HS-5 (cell line): ENCODE measurements at places on chromosomes 1 and 21.

- DNase-seq: no peak
Measured at GRCh38 chr1:204093421-204093717, 20.5 kb downstream of the SOX13 start.

DNA sequence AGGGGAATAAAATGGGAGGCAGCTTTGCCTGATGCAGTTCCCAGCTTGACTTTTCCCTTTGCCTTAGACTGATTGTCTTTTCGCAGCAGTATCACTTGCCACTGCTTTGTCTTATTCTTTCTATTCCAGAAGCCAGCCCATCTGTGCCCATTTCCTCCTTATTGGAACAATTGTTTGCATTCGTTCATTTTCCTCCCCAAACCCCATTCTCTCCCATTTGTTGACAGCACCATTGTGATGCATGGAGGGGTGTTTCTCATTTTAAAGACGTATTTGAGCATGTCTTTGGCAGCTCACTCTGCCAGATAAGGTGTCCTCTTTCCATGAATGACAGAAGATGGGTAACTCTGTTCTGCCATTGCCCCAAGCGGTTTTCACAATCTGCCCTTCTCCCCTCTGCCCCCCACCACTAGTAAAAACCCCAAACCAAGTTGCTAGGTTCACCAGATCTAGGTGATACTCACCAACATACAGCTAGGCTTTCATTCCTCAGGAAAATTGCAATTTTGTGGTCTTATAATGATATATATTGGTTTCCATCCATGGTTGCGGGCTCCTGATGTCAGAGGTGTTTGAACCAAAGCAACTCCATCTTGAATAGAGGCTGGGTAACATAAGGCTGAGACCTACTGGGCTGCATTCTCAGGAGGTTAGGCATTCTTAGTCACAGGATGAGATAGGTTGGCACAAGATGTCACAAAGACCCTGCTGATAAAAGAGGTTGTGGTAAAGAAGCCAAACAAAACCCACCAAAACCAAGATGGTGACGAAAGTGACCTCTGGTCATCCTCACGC, 30.8 kb downstream of the SERBP1 start:
- DNase-seq: no peak

- no peak for DNase-seq
Measured at GRCh38 chr1:184199438-184200085, 148.0 kb downstream of the TSEN15 start.

- no peak for DNase-seq
Measured at GRCh38 chr1:168343566-168343965, 62.9 kb downstream of the TBX19 start.

DNA sequence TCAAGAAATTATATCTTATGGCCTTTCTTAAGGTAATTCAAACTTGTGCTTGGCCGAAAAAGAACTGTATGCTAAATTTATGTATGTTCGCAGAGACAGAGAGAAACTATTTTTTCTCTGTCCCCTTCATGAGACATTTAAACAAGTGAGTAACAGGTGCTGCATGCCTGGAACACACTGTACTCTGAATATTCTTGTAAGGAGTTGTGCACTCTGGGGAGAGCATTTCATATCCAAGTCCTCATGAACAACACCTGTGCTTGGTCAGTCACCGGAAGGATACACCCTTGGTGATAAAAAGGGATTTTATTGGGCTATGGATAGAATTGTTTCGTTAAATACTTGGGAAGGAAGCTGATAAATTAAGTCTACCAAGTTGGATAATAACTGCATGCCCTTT, 220.8 kb upstream of the NRIP1 start:
- no peak for DNase-seq

DNA sequence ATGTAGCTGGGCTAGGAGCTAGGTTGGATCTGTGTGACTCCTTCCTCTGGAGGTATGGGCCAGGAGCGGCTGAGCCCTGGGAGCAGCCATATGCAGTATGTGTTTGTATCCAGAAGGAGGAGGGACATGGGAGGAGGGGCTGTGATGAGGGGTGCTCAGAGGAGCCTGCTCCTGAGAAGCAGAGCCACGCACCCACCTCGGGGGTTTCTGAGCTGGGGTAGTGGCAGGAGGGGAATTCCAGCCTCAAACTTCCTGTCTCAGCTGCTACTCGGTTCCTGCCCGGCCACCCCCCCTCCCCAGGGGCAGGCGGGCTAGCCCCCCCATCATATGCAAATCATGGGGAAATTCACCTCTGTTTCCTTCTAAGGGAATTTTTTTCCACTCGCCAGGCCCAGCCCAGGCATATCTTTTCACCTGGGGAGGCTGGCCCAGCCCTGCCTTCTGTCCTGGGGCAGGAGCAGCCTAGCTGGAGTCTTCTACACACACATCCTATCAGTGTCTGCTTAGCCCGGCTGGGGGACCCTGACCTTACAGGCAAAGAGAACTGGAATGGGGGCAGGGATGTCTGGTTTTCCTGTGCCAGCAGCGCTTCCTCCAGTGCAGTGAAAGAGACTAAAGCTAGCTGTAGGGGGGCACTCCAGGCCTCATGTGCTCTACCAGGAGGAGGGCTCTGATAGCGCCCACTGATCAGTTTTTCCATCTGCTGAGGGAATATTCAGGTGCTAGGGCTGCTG, 3.0 kb downstream of the ZC3H12A start:
- no peak for DNase-seq

GRCh38 chr1:55988963-55989452, 590.4 kb downstream of the PLPP3 start:
- DNase-seq: no peak

- no peak for DNase-seq
Measured at GRCh38 chr1:30723331-30723755, at the start of gene MATN1. Gene MATN1 (minus strand): TSS chr1:30723585. CDS start chr1:30723551, 34 bp downstream.

DNA sequence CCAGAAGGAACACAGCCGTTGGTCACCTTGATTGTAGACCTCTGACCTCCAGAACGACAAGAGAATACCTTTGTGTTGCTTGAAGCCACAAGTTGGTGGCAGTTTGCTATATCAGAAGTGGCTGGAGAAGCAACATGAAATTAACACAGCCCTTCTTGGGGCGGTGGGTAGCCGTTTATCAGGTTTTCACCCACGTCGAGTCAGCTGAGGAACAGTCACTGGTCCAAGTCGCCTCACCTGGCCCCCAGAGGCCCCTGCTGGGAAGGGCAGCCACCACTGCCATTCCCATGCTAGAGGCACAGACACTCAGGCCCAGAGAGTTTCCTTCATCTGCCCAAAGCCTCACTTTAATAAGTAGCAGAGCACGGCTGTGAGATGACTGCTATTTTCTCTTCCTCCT, 37.7 kb downstream of the TMEM51 start:
- DNase-seq: no peak

- DNase-seq: no peak
Measured at GRCh38 chr1:111989531-111990025, at the start of gene KCND3. Gene KCND3 (minus strand): TSS chr1:111989668.

GRCh38 chr1:167938080-167938636, 1.3 kb upstream of the MPC2 start:
- no peak for DNase-seq
